Stimulated activated CD8-positive, alpha-beta memory T cell treated with anti-CD3 and anti-CD28 coated beads, Interleukin-12 subunit alpha, Interleukin-12 subunit beta, amount 100 ng/mL, for 1 hour (primary cell): ENCODE measurements at places on chromosomes 7 and 10.
A peak's percentile ranks its signal among the peaks of the same experiment; 100 is the strongest.

GRCh38 chr7:137747359-137748031 lies 99.3 kb downstream of the DGKI start:
- DNase-seq = no peak

DNA sequence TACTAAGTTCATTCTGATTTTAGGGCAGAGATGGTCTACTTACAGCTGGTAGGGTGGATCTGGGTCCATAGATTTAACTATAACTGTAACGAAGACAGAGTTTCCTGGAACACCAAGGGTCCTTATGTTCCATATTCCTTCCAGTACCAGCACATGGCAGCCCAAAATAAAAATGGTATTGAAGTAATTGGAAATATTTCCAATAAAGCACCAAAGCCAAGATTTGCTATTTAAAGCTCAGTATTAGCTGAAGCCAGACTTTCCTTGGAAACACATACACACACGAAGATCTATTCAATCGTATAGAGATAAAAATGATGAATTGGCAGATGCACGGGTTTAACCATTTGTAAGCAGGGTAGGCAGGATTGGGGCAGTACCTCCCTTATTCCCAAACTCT lies 289.1 kb upstream of the SORCS1 start:
- DNase-seq = no peak

DNA sequence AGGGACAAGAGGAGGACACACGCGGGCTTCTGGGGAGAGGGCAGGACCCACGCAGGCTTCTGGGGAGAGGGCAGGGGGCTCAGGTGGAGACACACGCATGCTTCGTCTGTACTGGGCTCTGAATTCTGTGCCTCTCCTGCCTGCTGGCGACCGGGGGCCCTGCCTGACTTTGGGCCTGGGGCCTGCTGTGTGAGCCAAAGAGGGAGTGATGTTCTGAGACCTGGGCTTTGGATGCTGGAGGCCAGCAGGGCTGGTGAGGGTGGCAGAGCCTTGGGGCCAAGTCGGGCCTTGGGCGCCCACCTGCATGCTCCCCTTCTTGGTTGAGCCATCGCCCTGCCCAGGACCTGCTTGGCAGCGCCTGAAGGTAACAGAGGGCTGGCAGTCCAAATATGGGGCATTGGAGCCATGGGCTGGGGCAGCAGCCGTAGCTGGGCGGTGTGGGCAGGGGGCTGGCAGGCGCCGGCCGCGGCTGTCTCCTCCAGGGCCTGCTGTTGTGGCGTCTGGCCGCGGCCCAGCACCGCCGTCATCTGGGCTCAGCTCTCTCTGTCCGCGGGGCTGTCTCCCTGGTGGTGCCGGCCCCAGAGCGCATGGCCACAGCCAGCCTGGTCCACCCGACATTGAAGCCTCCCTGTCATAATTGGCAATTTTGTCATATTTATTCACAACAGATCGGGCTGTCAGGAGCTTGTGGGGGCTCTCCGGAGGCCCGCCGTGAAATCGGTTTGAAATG lies 78.9 kb downstream of the UNCX start:
- DNase-seq = no peak

GRCh38 chr7:129394101-129394500 lies 40.1 kb upstream of the STRIP2 start:
- DNase-seq = no peak

DNA sequence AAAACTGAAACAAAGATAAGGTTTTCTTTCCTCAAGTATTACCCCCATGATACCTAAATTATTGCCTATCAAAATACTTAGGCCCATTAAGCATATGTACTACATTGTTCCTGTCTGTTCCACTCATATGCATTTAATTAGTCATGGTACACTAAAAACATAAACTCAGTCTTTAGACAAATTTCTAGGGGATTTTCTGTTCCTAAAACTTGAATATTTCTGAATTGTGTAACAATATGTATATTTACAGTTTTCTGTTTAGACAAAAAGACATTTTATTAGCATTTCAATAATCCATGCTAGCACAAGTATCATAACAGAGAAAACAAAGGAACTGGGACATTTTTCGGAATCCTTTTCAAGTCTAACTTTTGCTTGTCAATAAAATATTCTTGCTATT lies 234.2 kb downstream of the CRPPA start:
- no peak for DNase-seq

- no peak for DNase-seq
Observed at GRCh38 chr7:105759670-105760550, 116.5 kb downstream of the ATXN7L1 start.

- DNase-seq = peak; percentile 23
Observed at GRCh38 chr10:132616170-132616995, 78.8 kb downstream of the INPP5A start.

DNA sequence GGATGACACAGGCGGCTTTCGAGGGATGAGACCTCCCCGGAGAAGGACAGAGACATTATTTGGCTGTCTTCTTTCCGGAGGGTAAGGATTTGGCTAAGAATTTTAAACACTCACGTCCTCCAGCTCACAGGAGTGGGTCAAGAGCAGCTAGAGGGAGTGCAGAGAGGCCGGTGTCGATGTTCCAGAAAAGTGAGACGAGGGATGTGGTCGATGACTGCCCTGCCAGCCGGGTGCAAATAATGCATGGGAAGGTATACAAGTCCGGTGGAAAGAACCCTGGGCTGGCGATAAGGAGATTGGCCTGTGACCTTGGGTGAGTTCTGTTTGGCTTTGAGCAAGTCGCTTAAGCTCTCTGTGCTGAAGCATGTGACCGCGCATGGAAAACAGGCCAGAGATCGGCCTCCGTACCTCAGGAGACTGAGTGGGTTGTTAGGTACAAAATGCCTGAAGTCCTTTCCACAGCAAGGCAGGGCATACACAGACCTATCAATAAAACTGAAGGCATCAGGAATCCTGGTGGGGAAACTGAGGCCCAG lies 149.1 kb downstream of the UBE2H start:
- DNase-seq = no peak

DNA sequence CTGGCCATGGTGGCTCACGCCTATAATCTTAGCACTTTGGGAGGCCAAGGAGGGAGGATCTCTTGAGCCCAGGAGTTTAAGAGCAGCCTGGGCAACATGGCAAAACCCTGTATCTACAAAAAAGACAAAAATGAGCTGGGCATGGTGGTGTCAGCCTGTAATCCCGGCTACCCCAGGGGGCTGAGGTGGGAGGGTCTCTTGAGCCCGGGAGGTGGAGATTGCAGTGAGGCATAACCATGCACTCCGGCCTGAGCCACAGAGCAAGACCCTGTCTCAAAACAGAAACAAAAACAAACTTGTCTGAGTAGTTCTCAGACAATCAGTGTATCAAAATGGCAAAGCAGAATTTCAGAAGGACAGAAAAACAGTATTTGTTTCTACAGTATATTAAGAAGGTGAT lies 45.2 kb upstream of the BPGM start:
- DNase-seq = no peak

- DNase-seq = no peak
Observed at GRCh38 chr7:142320883-142321282, 63.0 kb upstream of the PRSS58 start.

- no peak for DNase-seq
Observed at GRCh38 chr7:85705076-85705475, 518.2 kb upstream of the SEMA3D start.

GRCh38 chr10:71577345-71577744 lies 142.2 kb downstream of the C10orf105 start:
- DNase-seq = no peak

DNA sequence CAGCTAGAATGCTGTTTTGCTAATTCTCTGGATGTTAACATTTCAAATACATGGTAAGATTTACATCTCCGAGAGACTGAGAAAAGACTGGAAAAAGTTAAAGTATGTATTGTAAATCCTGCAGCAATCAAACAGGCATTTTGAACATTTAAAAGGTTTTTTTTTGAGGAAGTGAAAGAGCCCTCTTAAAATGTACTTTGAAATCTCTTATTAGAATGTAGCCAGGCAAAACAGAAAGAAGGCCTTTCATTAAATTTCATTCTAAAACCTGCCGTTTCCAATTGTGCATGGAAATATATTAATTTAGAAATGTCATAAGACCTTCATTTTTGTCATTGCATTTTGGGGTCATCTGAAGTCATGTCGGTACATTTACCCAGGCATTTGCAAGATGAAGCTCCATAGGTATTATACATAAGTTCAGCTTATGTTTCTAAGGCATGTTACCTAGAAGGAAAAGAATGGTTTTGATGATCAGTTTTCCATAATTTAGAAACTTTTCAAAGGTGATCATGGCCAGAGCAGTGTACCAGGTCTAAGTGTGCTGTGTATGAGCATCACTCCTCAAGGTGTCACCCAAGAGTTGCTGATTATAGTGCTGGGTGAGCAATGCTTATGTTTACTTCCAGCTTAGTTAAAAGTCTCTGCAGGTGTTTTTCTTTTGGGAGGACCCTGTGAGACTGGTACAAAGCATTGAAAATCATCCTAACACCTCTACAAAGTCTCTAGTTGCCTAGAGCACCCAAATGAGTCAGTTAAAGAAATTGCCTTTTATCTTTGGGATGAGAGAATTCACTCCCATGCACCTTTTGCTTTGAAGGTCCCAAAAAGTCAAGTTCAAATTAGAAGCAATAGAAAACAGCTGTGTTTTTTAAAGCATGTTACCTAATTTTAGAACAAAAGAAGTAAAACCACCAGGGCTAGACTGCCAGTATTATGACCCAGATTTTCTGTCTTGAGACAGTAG lies 7.1 kb downstream of the ZNF736 start:
- no peak for DNase-seq

- DNase-seq = no peak
Observed at GRCh38 chr10:12643279-12643678, 293.9 kb downstream of the CAMK1D start.

- DNase-seq = no peak
Observed at GRCh38 chr10:96306516-96306915, 2.3 kb downstream of the DNTT start.

- DNase-seq = no peak
Observed at GRCh38 chr10:20288060-20288459, 471.8 kb downstream of the PLXDC2 start.

GRCh38 chr7:18590744-18591340 lies 95.3 kb downstream of the HDAC9 start:
- DNase-seq = no peak

- no peak for DNase-seq
Observed at GRCh38 chr7:106767498-106768323, 97.4 kb upstream of the PIK3CG start.

DNA sequence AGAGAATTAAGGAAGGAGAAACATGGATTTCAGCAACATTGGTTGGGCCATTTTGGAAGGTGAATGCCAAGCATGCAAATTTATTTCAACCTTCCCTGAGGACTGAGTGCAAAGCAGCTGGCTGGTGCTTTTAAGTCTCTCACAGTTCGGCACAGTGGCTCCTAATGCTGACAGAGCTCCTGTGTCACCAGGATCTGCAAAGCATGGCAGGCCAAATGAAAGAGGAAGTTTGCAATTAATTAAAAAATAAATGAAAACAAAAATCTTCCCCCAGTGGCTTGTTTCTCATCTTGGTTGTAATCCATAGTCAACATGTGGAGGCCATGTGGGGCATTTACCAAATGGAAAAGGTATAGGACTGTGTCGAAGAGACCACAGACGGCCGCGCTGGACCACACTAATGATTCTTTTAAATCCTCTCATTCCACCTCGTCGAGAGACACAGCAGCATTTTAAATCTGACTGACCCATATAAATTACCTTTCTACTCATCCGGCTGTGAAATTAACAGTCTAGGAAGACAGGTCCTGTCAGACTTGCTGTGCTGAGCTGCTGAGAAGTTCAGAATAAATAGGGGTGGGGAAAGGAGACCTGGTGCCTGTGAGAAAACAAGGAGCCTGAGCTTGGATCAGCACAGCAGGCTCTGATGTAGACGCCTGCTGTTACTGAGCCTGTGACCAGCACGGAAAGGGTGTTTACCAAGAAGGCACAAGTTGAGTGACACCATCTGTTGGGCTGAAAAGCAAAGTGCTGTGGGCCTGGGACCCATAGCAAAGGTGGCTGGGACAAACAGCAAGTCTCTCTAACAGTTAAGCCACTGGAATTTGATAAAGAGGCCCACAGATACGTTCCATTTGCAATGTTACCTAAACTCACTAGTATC lies 136.0 kb upstream of the COL1A2 start:
- no peak for DNase-seq
